ENCODE measurements at places on chromosomes 12 and 14.

- DNase-seq: no peak
- H3K4me1 ChIP-seq: no peaks in the 10 kb centered on the region
- no peak overlapping the region for H3K27ac ChIP-seq
- no peak overlapping the region for H3K4me3 ChIP-seq
- H3K27me3 ChIP-seq: no peaks in the 10 kb centered on the region
Measured at GRCh38 chr12:2487278-2487677, 307.5 kb upstream of the FKBP4 start.

DNA sequence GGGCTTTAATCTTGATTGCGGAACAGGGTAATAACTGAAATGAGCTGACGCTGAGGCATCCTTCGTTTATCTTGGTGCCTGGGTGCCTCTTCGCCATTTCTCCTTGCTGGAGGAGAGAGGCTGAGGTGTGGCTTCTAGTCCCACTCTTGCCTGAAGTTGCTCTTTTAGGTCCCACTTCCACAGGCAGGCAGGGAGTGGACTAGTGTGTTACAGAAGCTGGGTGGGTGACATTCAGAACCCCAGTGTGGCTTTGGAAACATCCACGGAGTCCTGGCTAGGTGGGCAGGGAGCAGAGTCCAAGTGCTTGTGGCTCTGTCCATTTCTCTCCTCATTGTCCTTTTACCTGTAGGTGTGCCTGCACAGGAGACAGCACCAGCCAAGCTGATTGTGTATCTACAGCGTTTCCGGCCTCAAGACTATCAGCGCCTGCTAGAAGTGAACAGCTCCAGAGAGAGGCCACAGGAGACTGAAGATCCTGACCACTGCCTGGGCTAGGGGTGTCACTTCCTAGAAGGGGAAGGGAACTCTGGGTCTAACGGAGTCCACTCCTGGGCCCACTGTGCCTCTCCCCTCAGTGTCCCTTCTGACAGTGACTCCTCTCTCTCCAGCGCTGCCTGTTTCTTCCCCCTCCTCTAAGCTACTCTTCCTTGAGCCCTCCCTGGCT, 2.4 kb downstream of the THTPA start:
- no peak for DNase-seq

- DNase-seq: no peak
- no peak overlapping the region for H3K4me3 ChIP-seq
- H3K36me3 ChIP-seq: no peaks in the 10 kb centered on the region
Measured at GRCh38 chr14:69594846-69595245, 16.6 kb upstream of the SUSD6 start.

DNA sequence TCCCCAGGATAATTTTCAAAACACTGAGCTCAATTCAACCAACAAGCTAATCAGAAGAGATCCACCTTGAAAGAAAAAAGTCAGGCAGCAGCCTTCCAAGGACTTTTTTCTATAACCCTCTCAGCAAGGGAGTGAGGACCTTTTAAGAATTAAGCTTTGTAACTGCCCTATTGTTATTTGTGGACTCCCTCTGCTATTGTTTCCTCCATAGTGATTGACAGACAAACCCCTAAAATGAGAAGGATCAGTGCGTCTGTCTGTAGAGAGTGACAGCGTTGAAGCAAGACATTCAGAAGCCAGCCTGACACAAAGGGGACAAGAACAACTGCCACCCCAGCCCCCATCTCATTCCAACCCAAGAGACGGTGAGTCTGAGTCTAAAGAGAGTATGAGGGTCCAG, 30.3 kb upstream of the BTG1 start:
- DNase-seq: no peak
- no peaks in the 10 kb centered on the region for H3K27me3 ChIP-seq
- no peak overlapping the region for H3K27ac ChIP-seq
- H3K4me1 ChIP-seq: no peaks in the 10 kb centered on the region

DNA sequence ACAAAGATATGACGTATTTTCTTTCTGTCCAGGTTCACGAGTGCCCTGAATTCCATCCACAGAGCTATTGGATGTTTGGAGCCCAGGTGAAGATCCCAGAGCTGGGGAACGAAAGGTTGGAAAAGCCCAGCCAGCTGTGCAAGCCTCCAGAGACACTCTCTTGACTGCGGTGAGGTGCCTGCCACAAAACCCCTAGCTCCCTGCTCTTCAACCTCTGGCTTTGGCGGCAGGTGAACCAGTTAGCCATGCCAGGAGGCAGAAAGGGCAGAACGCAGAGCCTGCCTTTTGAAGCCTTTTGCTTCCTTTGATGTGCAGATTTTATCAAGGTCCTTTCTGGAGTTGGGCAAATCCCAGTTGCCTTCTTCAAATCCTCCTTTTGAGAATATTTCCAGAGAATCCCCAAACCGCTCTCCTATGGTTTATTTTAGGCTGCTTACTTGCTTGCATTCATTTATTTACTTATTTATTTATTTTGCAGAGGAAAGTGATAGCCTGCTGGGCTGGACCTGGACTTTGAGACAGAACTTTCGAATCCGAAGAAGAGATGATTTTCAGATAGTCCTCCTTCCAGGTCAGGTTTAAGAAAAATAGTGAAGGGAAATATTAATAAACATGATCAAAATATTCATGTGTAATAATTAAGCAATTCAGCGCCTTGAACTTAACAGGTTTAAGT, 411.2 kb upstream of the TBX3 start:
- H3K4me1 ChIP-seq: no peaks in the 10 kb centered on the region
- H3K27me3 ChIP-seq: no peaks in the 10 kb centered on the region
- H3K27ac ChIP-seq: no peak overlapping the region
- no peak for DNase-seq

DNA sequence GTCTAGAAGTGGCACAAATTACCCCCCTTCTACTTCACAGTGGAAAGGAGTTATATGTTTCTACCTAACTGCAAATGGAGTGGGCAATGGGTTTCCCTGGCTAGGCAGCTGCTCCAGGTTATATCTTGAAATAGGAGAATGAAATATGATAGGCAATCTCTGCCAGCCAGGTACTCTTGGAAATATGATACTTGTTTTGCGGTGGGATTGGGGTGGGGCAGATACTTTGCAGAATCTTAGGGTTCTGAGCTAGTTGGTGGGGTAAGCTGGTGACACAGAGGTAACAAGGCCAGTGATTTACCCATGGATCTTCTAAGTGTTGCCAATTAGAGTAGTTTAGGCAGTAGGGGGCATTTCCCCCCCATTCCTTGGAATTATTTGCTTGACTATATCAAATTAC, 140.1 kb downstream of the ATP23 start:
- H3K4me1 ChIP-seq: no peaks in the 10 kb centered on the region
- H3K36me3 ChIP-seq: no peaks in the 10 kb centered on the region

GRCh38 chr12:127179176-127179575, 1087.8 kb upstream of the TMEM132C start:
- H3K4me3 ChIP-seq: no peak overlapping the region
- H3K27me3 ChIP-seq: no peaks in the 10 kb centered on the region
- no peak overlapping the region for H3K27ac ChIP-seq
- no peak for DNase-seq
- H3K4me1 ChIP-seq: no peaks in the 10 kb centered on the region
- no peaks in the 10 kb centered on the region for H3K36me3 ChIP-seq

GRCh38 chr12:76962099-76962498, 83.3 kb upstream of the CSRP2 start:
- H3K4me1 ChIP-seq: no peaks in the 10 kb centered on the region
- no peaks in the 10 kb centered on the region for H3K27me3 ChIP-seq
- no peaks in the 10 kb centered on the region for H3K36me3 ChIP-seq
- no peak for DNase-seq

GRCh38 chr14:88209273-88209672, 113.8 kb downstream of the KCNK10 start:
- H3K27me3 ChIP-seq: no peaks in the 10 kb centered on the region
- no peaks in the 10 kb centered on the region for H3K36me3 ChIP-seq
- no peak for DNase-seq
- no peaks in the 10 kb centered on the region for H3K4me1 ChIP-seq

GRCh38 chr12:6230321-6231110, 30.3 kb downstream of the CD9 start:
- peak; percentile 50 for DNase-seq
- no peak overlapping the region for H3K4me3 ChIP-seq

GRCh38 chr12:32661706-32662105, 17.4 kb upstream of the DNM1L start:
- H3K4me3 ChIP-seq: no peak overlapping the region
- no peak overlapping the region for H3K27ac ChIP-seq
- DNase-seq: no peak
- no peaks in the 10 kb centered on the region for H3K36me3 ChIP-seq

DNA sequence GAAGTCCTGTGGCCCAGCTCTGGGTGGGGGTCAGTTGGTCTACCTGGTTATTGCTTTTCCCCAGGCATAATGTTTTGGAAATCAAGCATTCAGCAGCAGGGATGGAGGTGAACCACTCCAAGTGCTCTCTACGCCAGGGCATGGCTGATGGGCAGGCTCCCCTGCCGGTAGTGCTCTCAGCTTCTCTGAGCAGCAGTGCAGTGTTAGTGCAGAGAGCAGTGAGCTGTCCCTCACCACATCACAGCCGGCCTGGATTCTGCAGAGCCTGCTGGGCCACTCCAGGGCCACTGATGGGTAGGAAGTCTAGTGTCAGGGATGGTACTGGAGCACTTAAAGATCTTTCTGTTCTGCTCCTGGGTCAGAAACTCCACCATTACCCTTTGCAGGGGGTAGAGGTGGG, 151.1 kb downstream of the CALM1 start:
- no peak for DNase-seq
- no peak overlapping the region for H3K27ac ChIP-seq
- peaks cover 6% of the 10 kb centered on the region for H3K4me1 ChIP-seq
- no peak overlapping the region for H3K4me3 ChIP-seq
- no peaks in the 10 kb centered on the region for H3K27me3 ChIP-seq

- H3K4me3 ChIP-seq: no peak overlapping the region
- no peaks in the 10 kb centered on the region for H3K36me3 ChIP-seq
- H3K4me1 ChIP-seq: no peaks in the 10 kb centered on the region
- no peak for DNase-seq
Measured at GRCh38 chr12:72865921-72866320, 593.8 kb downstream of the TRHDE start.

- H3K36me3 ChIP-seq: no peaks in the 10 kb centered on the region
- H3K4me1 ChIP-seq: no peaks in the 10 kb centered on the region
- DNase-seq: no peak
- no peak overlapping the region for H3K27ac ChIP-seq
Measured at GRCh38 chr12:123873793-123874192, 98.8 kb downstream of the CCDC92 start.

GRCh38 chr12:4135919-4136605, 137.5 kb upstream of the CCND2 start:
- no peaks in the 10 kb centered on the region for H3K36me3 ChIP-seq
- no peaks in the 10 kb centered on the region for H3K27me3 ChIP-seq
- H3K4me1 ChIP-seq: no peaks in the 10 kb centered on the region

DNA sequence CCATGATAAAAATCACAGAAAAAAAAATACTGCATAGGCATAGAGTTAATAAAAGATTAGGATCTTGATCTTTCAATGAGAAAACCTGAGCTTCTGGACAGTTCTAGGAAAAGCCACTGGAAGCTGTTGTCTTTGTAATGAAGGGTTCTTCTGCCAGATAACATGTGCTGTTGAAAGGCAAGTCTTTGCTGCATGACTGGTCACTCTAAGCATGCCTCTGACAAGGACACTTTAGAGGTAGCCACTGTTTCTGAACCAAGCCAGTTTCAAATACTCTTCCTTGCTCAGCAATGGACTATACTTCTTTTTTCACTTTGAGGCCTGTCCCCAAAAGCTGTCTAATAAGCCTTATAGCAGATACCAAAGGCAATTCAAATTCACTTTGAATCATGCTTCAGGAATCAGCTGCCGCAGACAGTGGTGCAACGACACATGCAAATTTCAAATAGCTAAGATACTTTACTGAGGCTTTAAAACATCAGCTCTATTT, 70.2 kb downstream of the BTG1 start:
- H3K27ac ChIP-seq: peak overlapping the region; percentile 16
- no peaks in the 10 kb centered on the region for H3K36me3 ChIP-seq
- H3K4me3 ChIP-seq: no peak overlapping the region
- no peak for DNase-seq

- no peaks in the 10 kb centered on the region for H3K27me3 ChIP-seq
- no peak overlapping the region for H3K27ac ChIP-seq
- H3K4me3 ChIP-seq: no peak overlapping the region
- no peaks in the 10 kb centered on the region for H3K4me1 ChIP-seq
Measured at GRCh38 chr14:89616852-89617341, 199.9 kb upstream of the FOXN3 start.

DNA sequence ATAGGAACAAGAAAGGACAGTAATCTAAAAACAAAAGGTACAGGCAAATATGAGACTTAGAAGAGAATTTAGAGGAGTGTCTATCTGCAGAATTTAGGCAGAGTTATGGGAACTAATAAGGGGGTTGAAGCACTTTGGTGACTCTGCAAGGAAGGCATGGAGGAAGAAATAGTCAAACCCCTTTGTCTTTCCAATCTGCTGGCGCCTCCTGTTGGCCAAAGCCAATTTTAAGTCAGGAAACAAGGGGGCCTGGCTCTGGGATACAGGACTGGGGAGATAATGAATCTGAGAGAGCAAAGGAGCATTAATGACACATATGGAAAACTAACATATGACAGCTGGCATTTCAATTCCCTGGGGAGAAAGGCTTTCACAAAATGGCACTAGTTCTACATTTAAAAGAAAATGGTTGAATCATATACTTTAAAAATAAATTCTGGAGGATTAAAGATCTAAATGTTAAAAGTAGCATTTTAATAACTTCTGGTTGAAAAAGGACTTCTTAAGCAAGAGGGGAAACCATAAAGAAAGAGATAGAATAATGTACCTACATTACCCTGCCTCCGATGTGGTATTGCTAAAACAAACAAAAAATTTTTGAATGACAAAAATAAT, 48.5 kb upstream of the CSRP2 start:
- H3K36me3 ChIP-seq: no peaks in the 10 kb centered on the region
- no peaks in the 10 kb centered on the region for H3K4me1 ChIP-seq
- H3K4me3 ChIP-seq: no peak overlapping the region
- no peaks in the 10 kb centered on the region for H3K27me3 ChIP-seq

DNA sequence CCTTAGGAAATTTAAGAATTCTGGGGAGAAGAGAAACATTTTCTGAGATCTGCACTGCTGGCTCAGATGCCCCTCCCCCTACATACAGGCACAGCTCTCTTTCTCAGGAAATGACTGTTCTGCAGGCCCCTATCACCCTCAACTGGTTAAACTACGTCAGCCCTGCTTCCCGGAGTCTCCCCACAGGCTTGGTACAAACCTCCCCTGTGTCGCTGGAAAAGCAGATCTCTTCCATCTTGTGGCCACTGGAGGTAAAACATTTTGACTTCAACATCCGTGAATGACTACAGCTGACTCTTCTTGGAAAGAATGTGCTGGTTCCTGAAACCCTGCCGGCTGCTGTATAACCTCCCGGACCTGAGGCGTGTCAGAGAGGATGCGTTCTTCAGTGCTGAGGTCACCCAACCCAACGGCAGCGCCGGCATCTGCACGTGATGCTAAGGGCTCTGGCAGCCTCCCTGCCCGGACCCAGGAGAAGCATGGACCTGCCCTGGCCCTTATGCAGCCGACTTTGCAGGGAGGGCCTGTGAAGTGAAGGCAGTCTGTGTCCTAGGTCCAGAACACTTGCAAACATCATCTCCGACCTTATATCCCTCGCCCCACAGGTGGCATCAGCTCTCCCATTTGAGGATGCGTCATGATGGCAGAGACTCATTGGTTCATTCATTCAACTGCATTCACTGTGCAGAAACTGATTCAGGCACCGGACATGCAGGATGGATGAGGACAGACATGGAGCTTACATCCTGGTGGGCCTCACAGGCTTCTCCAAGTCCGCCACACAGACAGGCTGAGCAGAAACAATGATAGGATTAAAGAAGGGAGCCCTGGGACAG, 129.2 kb downstream of the GCH1 start:
- H3K27ac ChIP-seq: peak overlapping the region; percentile 97
- peak; percentile 90 for DNase-seq
- H3K4me1 ChIP-seq: peaks cover 6% of the 10 kb centered on the region
- no peak overlapping the region for H3K4me3 ChIP-seq
- H3K36me3 ChIP-seq: no peaks in the 10 kb centered on the region

Data from uterus (tissue), 4 donors.